ENCODE measurements at places on chromosomes 5 and 9. TPM values are rescaled to one million over a fixed set of nuclear protein-coding genes. Genes with fewer than 3 reads are reported as not detected.

- no peaks in the 10 kb centered on the region for H3K4me1 ChIP-seq
- no peak for DNase-seq
- no peaks in the 10 kb centered on the region for H3K27me3 ChIP-seq
Observed at GRCh38 chr5:60639544-60639943, 60.4 kb downstream of the DEPDC1B start.

Gene EFNA5
- total RNA-seq = not detected

DNA sequence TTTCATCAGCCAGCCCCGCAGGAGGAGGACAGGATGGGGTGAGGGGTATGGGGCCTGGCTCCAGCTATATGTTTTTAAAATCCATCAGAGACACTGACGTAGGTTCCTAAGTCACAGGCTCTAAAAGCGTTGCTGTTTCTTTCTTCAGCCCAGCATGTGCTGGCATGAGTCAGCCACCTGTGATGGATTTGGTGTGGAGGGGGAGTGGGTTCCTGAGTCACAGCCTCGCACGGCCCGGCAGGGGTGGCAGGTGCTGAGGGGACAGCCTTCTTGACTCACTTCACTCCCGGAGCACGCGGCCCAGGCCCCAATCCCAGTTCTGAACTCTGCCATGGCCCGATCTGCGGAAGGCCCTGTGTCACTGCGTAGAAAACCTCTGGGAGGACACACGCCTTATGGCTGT is 38.8 kb upstream of the RPL26L1 start:
- no peak overlapping the region for H3K4me3 ChIP-seq
- no peak for DNase-seq
- no peak overlapping the region for H3K27ac ChIP-seq
- peaks cover 19% of the 10 kb centered on the region for H3K36me3 ChIP-seq
- H3K4me1 ChIP-seq = no peaks in the 10 kb centered on the region

- H3K27ac ChIP-seq = no peak overlapping the region
- peak; percentile 57 for DNase-seq
- H3K4me3 ChIP-seq = no peak overlapping the region
- no peaks in the 10 kb centered on the region for H3K4me1 ChIP-seq
Observed at GRCh38 chr5:146662229-146662628, 146.2 kb upstream of the GPR151 start.

GRCh38 chr5:98705841-98706240 is 67.6 kb upstream of the RGMB start:
- DNase-seq = no peak
- H3K27me3 ChIP-seq = no peaks in the 10 kb centered on the region
- no peaks in the 10 kb centered on the region for H3K4me1 ChIP-seq
- no peak overlapping the region for H3K4me3 ChIP-seq
- no peak overlapping the region for H3K27ac ChIP-seq

DNA sequence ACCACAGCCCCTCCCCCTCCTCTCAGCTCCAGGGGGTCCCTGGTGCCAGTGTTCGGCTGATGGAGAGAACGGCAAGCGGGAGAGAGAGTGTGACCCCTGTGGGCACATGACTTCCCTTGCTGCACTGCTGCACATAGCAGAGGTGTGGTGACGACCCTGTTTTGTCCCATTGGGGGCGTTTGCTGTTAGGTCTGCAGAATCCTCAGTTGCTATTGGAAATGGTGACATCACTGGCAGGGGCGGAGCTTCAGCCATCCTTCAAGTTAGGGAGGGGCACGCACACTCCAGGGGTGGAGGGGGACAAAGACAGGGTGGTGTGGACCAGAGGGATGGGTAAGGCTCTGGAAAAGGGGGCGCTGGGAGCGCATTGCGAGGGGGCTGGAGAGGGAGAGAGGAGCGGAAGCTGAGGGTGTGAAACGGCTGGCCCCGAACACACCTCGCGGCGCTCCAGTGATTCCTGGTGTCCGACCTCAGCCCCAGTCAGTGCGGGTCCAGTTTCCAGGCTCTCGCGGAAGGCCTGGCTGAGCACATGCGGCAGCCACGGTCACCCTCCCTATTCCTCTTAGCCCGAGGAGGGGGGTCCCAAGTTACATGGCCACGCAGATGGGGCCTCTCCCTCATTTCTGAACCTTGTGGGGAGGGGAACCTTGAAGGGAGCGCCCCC is 764 bp upstream of the GRIN1 start:
- no peak for DNase-seq
- peaks cover 16% of the 10 kb centered on the region for H3K27me3 ChIP-seq
- H3K27ac ChIP-seq = no peak overlapping the region
- no peaks in the 10 kb centered on the region for H3K4me1 ChIP-seq

DNA sequence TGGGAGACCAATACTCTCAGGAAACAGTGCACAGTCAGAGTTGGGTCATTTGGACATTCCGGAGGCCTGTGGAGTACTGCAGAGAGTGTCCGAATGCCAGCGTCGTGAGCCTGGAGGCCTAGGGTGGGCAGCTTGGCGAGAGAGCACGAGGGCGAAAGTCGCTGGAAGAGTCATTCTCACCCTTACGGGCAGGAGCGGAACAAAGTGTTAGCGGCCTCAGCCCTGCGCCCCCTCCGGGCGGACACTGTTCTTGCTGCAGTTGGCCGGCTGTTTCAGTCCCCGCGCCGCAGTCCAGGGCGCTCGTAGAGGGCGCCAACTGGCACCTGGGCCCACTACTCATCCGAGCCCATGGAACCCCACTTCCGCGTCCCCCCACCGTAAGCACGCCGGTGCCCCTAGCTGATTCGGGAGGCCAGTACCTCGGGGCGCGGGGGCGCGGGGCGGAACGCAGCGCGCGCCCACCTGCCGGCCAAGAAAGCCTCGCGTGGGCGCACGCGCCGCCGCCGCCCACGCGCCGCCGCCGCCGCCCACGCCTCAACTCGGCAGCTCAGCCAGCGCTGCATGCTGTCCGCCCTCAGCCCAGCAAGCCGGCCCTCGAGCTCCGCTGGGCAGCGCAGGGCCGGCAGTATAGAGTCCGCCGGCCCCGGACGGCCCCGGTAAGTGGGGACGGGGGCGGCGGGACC is 99.7 kb upstream of the CCL21 start:
- DNase-seq = no peak
- no peak overlapping the region for H3K27ac ChIP-seq
- no peaks in the 10 kb centered on the region for H3K4me1 ChIP-seq
- no peaks in the 10 kb centered on the region for H3K36me3 ChIP-seq

Gene ITK
- total RNA-seq = 550 TPM

Gene C7
- not detected for total RNA-seq

DNA sequence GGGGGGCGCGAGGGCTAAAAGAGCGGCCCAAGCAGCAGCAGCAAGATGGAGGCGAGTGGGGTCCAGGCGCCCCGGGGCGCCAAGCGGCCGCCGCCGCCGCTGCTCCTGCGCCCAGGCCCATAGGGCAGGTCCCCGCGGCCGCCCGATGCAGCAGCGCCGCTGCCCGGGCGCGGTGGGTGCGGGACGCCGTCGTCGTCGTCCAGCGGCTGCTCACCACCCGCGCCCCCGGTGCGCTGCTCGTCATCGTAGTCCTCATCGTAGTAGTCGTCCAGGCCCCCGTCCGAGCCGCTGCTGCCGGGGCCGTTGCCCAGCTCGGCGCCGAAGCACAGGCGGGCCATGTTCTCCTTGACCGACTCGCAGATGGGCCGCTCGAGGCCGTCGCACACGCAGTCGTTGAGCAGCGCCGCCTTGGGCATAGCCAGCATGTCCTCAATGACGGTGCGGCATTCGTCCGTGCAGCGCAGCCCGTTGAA is 1.5 kb downstream of the GAS1 start:
- H3K27ac ChIP-seq = no peak overlapping the region
- no peak for DNase-seq
- no peaks in the 10 kb centered on the region for H3K36me3 ChIP-seq
- H3K27me3 ChIP-seq = peaks cover 38% of the 10 kb centered on the region
- H3K4me3 ChIP-seq = no peak overlapping the region
- peaks cover 22% of the 10 kb centered on the region for H3K4me1 ChIP-seq

DNA sequence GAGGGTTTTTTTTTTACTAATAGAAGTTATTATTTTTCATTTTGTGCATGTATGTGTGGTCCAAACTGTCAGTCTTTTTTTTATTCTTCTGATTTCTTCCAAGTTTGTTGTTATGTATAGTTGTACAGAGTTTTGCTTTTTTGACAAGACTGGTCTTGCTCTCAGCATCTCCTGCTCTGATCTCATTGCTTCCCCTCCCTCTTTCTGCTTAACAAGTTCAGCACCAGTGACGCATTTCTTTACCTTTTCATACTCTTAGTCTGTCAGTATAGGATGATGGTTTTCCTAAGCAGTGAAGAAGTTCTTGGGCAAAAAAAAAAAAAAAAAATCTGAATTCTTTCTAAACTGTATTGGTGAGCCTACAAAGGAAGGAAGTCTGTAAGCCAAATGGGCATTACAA is 135.1 kb downstream of the CD180 start:
- H3K27me3 ChIP-seq = no peaks in the 10 kb centered on the region
- H3K27ac ChIP-seq = no peak overlapping the region
- no peak for DNase-seq

GRCh38 chr5:54320256-54320655 is 9.9 kb upstream of the ARL15 start:
- no peaks in the 10 kb centered on the region for H3K36me3 ChIP-seq
- DNase-seq = no peak
- H3K27ac ChIP-seq = no peak overlapping the region
- no peak overlapping the region for H3K4me3 ChIP-seq
- H3K4me1 ChIP-seq = no peaks in the 10 kb centered on the region
- peaks cover 37% of the 10 kb centered on the region for H3K27me3 ChIP-seq

Gene EDIL3
- total RNA-seq = not detected

DNA sequence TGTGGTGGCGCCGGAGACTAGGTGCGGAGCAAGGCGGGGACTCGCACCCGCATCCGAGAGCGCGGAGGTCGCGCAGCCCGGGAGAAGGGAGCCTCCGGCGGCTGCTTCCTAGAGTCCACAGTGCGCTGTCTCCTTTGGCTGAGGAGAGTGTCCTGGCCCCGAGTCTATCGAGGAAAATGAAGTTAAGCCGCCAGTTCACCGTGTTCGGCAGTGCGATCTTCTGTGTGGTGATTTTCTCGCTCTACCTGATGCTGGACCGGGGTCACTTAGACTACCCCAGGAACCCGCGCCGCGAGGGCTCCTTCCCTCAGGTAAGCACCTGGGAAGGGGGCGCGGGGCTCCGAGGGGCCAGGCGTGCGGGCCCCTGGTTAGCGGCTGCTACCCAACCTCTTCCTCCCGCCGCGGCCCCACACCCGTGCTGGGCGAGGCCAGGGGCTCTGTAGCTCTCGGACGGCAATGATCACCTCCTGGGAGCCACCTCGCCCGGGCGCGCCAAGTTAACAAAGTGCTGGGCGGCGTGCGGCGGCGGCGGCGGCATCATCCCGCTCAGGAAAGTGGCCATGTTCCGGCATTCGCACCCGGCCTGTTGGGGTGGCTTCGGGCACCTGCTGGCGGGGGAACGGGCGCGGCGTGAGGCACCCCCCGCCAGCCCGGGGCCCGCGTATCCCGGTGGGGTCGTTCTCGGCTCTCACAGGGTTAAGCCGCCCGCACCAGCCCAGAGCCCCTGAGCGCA is 681 bp downstream of the MAN2A1 start:
- H3K27me3 ChIP-seq = no peaks in the 10 kb centered on the region
- peaks cover 43% of the 10 kb centered on the region for H3K4me1 ChIP-seq
- H3K36me3 ChIP-seq = no peaks in the 10 kb centered on the region

Gene F2RL2
- not detected for total RNA-seq

DNA sequence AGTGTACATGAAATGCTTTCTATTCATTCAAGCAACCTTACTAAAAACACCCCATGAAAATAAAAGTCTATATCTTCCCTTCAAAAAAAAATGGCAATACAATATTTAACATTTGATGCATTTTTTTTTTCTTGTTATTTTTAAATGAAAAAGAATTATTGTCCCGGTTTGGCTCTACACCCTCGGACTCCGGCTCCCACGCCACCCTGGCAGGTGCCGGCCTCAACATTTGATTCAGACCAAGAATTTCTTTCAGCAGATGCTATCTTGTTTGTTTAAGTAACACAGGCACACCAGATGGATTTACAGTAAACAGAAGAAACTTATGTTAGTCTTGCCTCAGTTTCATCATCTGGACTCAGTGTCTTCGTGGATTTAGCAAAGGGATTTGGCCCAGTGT is 146.8 kb downstream of the PRKACG start:
- peaks cover under 1% of the 10 kb centered on the region for H3K27me3 ChIP-seq
- H3K27ac ChIP-seq = no peak overlapping the region
- H3K36me3 ChIP-seq = no peaks in the 10 kb centered on the region
- no peak for DNase-seq

GRCh38 chr9:117286245-117286644 is 128.6 kb downstream of the ASTN2 start:
- no peak overlapping the region for H3K4me3 ChIP-seq
- H3K27ac ChIP-seq = no peak overlapping the region
- H3K36me3 ChIP-seq = no peaks in the 10 kb centered on the region
- no peaks in the 10 kb centered on the region for H3K4me1 ChIP-seq
- H3K27me3 ChIP-seq = no peaks in the 10 kb centered on the region

- no peak for DNase-seq
- H3K4me1 ChIP-seq = no peaks in the 10 kb centered on the region
- no peak overlapping the region for H3K27ac ChIP-seq
Observed at GRCh38 chr5:118439831-118440230, 548.5 kb downstream of the DTWD2 start.

DNA sequence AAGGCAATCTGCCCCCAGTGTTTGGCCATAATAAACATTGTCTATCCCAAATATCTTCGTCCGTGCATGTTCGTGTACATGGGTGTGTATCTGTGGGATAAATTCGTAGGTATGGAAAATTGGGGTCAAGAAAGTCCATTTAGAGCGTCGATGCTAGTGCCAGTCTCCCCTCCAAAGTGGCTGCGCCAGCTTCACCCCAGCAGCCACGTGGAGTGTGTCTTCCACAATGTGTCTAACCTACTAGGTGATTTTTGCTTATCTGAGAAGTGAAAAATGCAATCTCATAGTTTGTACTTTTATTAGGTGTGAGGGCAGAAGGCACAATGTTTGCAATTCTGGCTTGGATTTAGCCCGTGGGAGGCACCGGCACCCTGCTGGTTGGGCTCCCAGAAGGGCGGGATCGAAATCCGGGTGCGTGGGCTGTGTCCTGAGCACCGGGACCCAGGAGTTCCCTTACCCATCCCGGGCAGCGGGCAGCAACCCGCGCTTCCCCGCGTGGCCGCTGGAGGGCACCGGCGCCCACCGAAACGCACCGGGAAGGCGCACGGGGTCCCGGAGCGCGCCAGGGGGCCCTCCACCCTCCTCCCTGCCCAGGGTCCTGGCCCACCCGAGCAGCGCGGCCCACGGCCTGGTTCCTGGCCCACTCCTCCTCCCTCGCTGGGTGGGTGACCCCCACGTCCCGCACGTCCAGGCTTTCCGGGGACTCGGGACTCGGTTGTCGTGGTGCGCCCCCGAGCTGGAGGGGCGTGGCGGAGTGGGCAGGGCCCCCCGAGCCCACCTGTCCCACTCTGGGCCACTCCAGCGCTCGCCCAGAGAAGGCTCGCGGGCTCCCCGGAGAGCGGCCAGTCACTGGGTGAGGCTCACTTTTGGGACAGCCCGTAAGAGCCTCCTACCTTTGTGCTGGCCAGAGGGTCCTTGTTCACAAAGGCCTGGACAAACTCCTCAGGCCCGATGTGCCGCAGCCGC is 55.4 kb upstream of the RNF130 start:
- no peak overlapping the region for H3K4me3 ChIP-seq
- H3K36me3 ChIP-seq = no peaks in the 10 kb centered on the region
- no peaks in the 10 kb centered on the region for H3K4me1 ChIP-seq

Gene CLIC3
- total RNA-seq = 1.0 TPM

All from CD4-positive, CD25-positive, alpha-beta regulatory T cell (primary cell).